Lung (tissue), 17 donors: ENCODE measurements at places on chromosomes 4 and X. TPM values are rescaled to one million over a fixed set of nuclear protein-coding genes. Genes with fewer than 3 reads are reported as not detected.

DNA sequence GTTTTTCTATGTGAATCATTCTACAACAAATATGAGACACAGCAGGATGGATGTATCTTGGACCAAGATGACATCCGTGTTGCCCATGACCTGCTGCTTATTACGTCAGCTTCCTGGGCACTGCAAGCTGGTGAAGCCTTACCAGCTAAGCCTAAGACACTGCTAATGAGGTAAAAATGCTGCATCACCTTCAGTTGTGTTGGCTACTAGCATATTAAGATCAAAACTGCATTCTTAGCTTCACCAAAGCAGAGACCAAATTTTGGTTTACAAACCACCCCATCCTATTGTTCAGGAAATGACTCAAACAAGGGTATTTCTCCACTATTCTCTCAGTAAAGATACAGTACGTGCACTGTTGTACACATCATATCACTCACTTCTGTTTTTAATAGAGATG is 50.3 kb downstream of the MAML3 start:
- peaks cover 4% of the 10 kb centered on the region for H3K4me1 ChIP-seq
- H3K4me3 ChIP-seq, result no peak overlapping the region
- peak overlapping the region; percentile 3 for H3K27ac ChIP-seq
- DNase-seq, result no peak
- H3K36me3 ChIP-seq, result no peaks in the 10 kb centered on the region
- no peaks in the 10 kb centered on the region for H3K27me3 ChIP-seq

DNA sequence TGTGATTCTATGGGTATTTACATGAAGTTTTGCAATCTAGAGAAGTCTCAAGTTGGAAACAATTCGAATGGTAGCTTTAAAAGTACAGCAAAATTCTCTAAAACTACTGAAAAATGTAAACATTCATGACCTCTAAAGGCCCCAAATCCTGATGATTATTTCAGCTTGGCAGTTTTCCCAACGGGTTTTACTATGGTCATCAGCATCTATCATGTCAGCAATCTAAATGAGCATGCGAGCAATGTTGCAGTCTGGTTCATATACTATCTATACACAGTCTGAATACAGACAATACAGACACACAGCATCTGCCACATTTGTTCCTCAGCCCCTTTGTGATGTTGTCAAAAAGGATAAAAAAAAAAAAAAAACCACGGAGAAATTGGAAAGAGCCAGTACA is 790.3 kb upstream of the HTR2C start:
- H3K27me3 ChIP-seq, result no peaks in the 10 kb centered on the region
- H3K4me1 ChIP-seq, result no peaks in the 10 kb centered on the region
- H3K36me3 ChIP-seq, result no peaks in the 10 kb centered on the region
- DNase-seq, result no peak
- H3K4me3 ChIP-seq, result no peak overlapping the region
- no peak overlapping the region for H3K27ac ChIP-seq

GRCh38 chr4:28636971-28637370 is 1776.3 kb downstream of the STIM2 start:
- H3K27ac ChIP-seq, result no peak overlapping the region
- H3K27me3 ChIP-seq, result no peaks in the 10 kb centered on the region
- no peak overlapping the region for H3K4me3 ChIP-seq
- DNase-seq, result no peak

DNA sequence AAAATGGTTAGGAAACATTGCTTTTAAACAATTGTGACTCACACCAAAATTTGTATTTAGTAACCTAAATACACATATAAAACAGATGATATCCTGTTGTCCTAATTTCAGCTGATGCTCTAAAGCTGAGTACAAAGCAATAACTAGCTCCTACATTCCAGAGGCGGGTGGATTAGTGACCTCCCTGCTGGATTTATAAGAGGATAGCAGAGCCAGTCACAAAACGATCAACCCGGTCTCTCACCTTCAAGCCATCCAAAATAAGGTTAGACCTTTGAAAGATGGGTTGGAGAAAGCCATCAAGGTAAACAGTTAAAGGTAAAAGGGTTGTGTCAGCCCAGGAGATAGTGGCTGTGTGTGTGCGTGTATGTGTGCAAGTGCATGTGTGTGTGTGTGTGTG is 43.2 kb upstream of the SFRP2 start:
- H3K27me3 ChIP-seq, result no peaks in the 10 kb centered on the region
- no peak overlapping the region for H3K4me3 ChIP-seq
- H3K27ac ChIP-seq, result no peak overlapping the region
- H3K4me1 ChIP-seq, result no peaks in the 10 kb centered on the region
- no peaks in the 10 kb centered on the region for H3K36me3 ChIP-seq

GRCh38 chrX:66015152-66015831 is 24.6 kb downstream of the VSIG4 start:
- H3K4me3 ChIP-seq, result no peak overlapping the region
- no peaks in the 10 kb centered on the region for H3K27me3 ChIP-seq
- H3K36me3 ChIP-seq, result no peaks in the 10 kb centered on the region
- H3K27ac ChIP-seq, result peak overlapping the region; percentile 21
- no peak for DNase-seq

DNA sequence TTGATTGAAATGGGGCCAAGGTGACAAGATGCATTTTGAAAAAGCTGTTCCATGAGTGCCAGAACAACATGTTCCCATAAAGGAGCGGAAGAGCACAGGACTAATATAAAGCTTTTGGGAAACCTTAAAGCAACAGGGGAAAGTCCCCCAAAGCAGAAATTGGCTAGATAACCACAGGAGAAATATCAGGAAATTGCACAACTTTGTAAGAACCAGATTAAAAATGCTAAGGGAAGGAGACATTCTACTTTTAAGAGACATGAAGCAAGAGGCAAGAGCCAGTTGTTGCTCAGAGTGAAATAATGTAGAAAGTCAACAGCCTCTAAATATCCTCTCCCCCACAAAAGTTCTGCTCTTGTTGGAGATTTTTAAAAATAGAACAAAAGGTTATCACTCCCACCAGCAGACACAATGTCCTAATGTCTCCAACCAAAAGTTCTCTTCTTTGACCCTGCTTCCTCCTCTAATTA is 85.2 kb upstream of the LNX1 start:
- no peaks in the 10 kb centered on the region for H3K36me3 ChIP-seq
- no peaks in the 10 kb centered on the region for H3K27me3 ChIP-seq
- peak overlapping the region; percentile 12 for H3K27ac ChIP-seq
- no peaks in the 10 kb centered on the region for H3K4me1 ChIP-seq
- H3K4me3 ChIP-seq, result no peak overlapping the region
- DNase-seq, result peak; percentile 25

DNA sequence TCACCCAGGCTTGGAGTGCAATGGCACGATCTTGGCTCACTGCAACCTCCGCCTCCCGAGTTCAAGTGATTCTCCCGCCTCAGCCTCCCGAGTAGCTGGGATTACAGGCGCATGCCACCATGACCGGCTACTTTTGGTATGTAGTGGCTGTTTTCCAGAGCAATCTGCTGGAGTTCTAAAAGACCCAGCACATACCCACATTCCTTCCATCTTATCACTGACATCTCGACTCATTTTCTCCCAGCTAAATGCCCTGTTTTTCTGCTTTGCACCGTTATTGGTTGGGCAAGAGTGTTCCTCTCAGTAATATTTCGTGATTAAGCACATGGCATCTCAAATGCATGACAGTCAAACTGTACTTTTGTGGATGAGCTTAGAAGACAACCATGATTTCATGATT is 53.7 kb downstream of the PRKX start:
- no peak overlapping the region for H3K27ac ChIP-seq
- no peaks in the 10 kb centered on the region for H3K36me3 ChIP-seq
- peaks cover 13% of the 10 kb centered on the region for H3K27me3 ChIP-seq

DNA sequence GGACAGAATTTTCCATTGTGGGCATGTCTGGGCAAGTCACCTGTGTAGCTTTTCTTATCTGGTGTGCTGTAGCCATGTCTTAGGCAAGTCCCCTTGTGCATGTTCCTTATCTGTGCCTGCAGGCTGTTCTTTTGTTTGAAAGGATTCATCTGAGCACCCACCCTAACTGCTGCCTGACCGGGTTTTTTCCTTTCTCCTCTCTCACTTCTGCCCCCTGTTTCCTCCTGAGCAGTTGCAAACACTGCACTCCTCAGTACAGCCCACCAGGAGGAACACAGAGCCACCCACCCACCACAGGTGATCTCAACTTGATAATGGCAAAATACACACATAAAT is 29.2 kb upstream of the IL9R start:
- no peaks in the 10 kb centered on the region for H3K36me3 ChIP-seq
- no peaks in the 10 kb centered on the region for H3K27me3 ChIP-seq
- no peak for DNase-seq
- no peak overlapping the region for H3K4me3 ChIP-seq
- H3K4me1 ChIP-seq, result no peaks in the 10 kb centered on the region

GRCh38 chr4:76821641-76822040 is 76.3 kb downstream of the SOWAHB start:
- no peak overlapping the region for H3K27ac ChIP-seq
- H3K36me3 ChIP-seq, result no peaks in the 10 kb centered on the region
- DNase-seq, result peak; percentile 83
- no peaks in the 10 kb centered on the region for H3K27me3 ChIP-seq
- no peak overlapping the region for H3K4me3 ChIP-seq

GRCh38 chr4:109195646-109196045 is 106.8 kb downstream of the COL25A1 start:
- H3K36me3 ChIP-seq, result no peaks in the 10 kb centered on the region
- H3K4me3 ChIP-seq, result no peak overlapping the region
- H3K27me3 ChIP-seq, result peaks cover 2% of the 10 kb centered on the region

DNA sequence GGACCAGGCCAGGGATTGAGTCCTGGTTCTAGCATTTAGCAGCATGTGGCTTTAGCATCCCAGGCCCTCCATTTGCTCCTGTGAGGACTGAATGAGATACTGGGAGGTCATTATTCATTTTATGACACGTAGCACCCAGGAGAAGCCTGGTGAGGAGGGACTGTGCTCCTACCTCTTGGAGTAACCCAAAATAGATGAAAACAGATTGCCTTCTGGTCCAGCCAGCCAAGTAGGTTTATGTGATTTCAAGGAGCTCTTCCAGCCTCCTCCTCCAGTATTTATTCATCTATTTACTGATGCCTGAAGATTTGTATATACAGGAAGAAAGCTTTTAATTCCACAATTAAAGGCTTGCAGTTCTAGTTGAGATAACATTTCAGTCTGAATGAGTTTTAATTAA is 109.3 kb downstream of the GATB start:
- H3K4me1 ChIP-seq, result no peaks in the 10 kb centered on the region
- no peaks in the 10 kb centered on the region for H3K27me3 ChIP-seq
- no peak overlapping the region for H3K4me3 ChIP-seq
- H3K36me3 ChIP-seq, result peaks cover 3% of the 10 kb centered on the region

CSAG2 gene
- not detected for polyA plus RNA-seq

LRCH2 gene
- 2.1 TPM for polyA plus RNA-seq

BEX4 gene
- 66.6 TPM for polyA plus RNA-seq

TACR3 gene
- 0.01 TPM for polyA plus RNA-seq

PLAC8 gene
- polyA plus RNA-seq, result 115 TPM

AREG gene
- polyA plus RNA-seq, result 44.0 TPM

CLCN4 gene
- 2.1 TPM for polyA plus RNA-seq
